CD4-positive, alpha-beta T cell treated with Interleukin-21 for 1 hour (primary cell): ENCODE measurements at places on chromosomes 5 and 9.

GRCh38 chr9:111728143-111728542 lies 66.6 kb downstream of the SHOC1 start:
- no peak for DNase-seq

GRCh38 chr9:120980951-120981350 lies 54.4 kb upstream of the TRAF1 start:
- DNase-seq = no peak

- no peak for DNase-seq
These were observed 36.6 kb upstream of the SPTLC1 start for GRCh38 chr9:92151691-92152393.

- DNase-seq = no peak
These were observed 280.1 kb upstream of the DMRT1 start for GRCh38 chr9:561427-561826.

- DNase-seq = no peak
These were observed 10.4 kb downstream of the UIMC1 start for GRCh38 chr5:176995896-176996767.

GRCh38 chr9:112872019-112872418 lies 18.7 kb downstream of the SLC46A2 start:
- DNase-seq = no peak

DNA sequence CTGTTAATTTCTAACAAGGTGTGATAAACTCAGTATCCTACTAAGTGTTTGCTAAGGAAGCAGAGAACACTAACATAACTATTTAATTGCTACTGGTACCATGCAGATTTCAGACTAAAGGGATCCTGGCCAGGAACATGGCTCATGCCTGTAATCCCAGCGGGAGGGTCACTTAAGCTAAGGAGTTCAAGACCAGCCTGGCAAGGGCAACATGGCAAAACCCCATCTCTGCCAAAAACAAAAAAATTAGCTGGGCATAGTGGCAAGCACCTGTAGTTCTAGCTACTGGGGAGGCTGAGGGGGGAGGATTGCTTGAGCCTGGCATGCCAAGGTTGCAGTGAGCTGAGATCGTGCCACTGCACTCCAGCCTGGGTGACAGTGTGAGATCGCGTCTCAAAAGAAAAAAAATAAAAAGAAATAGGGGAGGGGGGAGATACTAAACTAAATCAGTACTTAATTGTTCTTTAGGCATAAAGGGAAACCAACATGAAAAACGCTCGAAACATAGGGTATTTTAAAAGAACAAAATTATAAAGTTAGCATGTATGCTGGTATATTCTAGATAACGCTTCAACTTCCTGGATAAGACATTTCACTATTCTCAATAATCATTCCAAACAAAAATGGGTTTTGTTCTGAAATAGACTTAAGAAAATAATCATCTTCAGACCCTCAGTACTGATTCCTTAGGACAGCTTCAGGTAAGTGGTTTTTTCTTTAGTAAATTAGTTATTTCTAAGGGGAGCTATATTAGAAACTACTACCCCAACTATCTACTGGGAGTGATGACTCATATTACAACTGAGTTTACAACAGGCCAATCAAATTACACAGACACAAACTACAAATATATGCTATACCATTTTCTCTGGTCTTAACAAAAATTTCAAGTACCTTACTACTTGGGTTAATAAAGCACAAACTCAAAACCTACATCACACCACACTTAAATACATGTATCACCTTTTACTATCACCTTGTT lies 3.5 kb downstream of the PANK3 start:
- DNase-seq = no peak

DNA sequence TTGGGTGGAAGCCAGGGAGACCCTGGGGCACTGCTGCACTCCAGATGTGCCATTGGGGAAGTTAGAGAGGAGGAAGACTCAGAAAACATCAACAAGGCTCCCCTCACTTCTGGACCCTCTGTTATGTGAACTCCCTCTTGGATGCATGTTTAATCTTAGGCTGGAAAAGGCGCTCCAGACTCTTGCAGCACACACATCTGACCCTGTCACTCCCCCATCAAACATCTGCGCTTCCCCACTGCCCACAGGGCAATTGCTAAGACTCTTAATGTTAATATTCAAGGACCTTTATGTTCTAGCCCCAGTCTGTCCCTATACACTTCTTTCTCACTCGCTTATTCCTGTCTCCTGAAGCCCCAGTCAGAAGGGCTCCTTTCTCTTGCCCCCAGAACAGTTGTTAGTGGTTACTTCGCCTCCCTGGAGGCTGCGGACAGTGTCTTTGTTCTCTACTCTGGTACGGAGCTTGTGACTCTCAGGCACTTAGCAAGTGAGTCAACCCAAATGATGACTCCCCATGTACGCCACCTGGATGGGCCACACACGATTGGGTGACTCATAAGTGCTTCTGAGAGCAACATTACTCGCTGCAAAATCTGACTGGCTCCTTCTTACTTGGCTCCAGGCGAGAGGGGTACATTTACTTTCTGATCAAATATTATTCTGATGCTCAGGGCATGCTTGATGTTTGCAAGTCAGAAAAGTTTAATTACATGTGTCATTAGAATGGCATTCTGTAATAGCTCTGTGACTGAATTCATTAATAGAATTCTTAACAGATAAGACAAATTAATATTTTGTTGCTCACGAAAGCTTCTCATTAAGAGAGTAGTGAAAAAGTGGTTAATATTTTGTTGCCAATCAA lies 193.6 kb downstream of the HSPA4 start:
- no peak for DNase-seq

GRCh38 chr5:179913461-179913860 lies 5.8 kb upstream of the TBC1D9B start:
- DNase-seq = no peak

- DNase-seq = peak; percentile 15
These were observed 116.1 kb downstream of the KDM4C start for GRCh38 chr9:6873857-6874256.

DNA sequence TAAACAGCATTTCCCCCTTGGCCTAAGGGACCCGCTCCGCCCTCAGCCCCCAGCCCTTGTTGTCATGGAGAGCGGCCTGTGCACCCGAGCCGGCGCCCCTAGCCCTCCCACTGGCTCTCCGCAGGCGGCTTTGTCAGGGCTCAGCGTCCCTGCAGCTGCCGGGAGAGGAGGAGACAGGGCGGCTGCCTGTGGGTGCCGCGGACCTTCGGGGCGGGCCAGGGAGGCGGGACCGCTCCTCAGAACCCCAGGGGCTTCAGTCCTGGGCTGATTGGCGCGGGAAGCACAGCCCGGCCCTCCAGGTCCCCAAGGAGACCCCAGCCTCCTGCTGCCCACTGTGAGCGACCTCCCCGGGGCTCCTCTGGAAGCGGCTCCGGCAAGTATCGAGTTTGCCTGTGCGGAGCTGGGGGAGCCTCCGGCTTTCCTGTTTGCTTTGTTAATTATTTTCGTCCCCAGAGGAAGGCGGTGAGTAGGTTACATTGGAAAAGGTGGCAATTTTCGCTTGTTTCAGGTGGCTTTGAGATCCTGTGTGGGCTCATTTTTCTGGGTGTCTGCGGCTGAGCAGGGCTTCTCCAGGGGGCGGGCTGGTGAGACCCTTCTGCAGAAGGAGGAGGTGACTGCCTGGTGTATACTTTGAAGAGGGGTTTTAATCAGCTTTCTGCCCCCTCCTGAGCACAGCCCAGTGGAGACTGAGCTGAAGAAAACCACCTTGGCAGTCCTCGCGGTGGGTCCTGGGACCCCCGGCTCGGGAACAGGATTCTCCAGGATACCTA lies at the start of gene FGD3:
TSS of gene FGD3 (plus strand) at position 256 of the 770 bp plus-strand sequence. CDS start 28,734 bp downstream, outside the sequence.
- peak; percentile 44 for DNase-seq

DNA sequence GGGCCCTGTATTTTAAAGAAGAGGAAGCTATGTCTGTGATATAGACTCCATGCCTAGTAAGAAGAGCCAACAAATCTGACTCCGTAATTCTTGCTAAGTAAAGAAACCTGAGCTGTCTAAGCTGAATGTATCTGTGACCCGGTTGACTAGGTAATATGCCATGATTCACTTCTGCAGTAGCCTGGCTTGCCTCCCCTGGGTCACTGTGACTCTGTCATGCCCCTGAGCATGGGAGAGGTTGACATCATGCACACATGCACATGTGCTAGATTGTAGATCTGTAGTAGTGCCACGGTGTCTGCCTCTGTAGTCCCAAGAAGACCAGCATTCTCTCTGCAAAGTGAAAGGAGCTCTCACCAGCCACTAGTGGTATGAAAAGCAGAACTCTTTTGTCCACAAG lies 9.1 kb downstream of the SLC22A5 start:
- no peak for DNase-seq

GRCh38 chr5:41270423-41271251 lies 57.3 kb upstream of the C6 start:
- no peak for DNase-seq

- peak; percentile 73 for DNase-seq
These were observed 232.2 kb downstream of the SYK start for GRCh38 chr9:91033797-91034196.

DNA sequence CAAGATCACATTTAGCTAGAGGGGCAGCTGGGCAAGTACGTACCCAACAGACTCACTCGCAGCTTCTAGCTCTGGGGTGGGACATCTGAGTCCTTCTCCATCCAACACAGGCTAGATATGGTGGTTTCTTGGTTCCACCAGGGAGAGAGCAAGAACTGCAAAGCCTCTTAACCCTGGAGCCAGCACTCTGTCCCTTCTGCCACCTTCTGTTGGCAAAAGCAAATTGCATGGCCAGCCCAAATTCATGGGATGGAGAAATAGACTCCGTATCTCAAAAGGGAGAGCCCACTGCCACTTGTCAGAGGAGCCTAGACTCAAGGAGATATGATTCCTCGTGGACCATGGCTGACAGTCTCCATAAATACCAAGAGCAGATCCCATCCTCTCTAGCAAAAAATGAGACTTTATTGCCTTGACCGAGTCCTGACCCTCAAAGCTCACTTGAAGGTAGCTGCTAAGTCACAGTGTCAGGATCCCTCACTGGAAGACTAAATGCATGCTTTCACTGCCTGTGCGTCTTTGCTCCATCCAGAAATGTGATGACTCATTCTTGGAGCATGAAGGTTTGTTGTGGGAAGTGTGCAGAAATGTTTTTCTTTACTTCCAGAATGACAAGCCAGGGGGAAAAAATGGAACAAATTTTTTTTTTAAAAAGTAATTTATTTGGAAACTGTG lies 28.8 kb upstream of the ROR2 start:
- DNase-seq = peak; percentile 7

- DNase-seq = no peak
These were observed 179.0 kb downstream of the TAF11L14 start for GRCh38 chr5:17813214-17813613.

- DNase-seq = no peak
These were observed 33.5 kb downstream of the PDGFRB start for GRCh38 chr5:150122158-150122510.

- no peak for DNase-seq
These were observed 213.4 kb upstream of the ADAMTSL1 start for GRCh38 chr9:18260521-18260920.
